Caco-2 (cell line): ENCODE measurements at places on chromosomes 7 and 10. TPM values are rescaled to one million over a fixed set of nuclear protein-coding genes. Genes with fewer than 3 reads are reported as not detected.

GRCh38 chr10:6082496-6083395 is 6.1 kb upstream of the RBM17 start:
- no peaks in the 10 kb centered on the region for H3K4me1 ChIP-seq
- H3K27me3 ChIP-seq, result no peaks in the 10 kb centered on the region; the same call in 1 of the 2 replicates
- no peaks in the 10 kb centered on the region for H3K36me3 ChIP-seq

Gene MACC1
- total RNA-seq, result 87.7 and 96.7 TPM in 2 replicates

Gene SLC37A3
- 40.6 and 46.4 TPM in 2 replicates for total RNA-seq

DNA sequence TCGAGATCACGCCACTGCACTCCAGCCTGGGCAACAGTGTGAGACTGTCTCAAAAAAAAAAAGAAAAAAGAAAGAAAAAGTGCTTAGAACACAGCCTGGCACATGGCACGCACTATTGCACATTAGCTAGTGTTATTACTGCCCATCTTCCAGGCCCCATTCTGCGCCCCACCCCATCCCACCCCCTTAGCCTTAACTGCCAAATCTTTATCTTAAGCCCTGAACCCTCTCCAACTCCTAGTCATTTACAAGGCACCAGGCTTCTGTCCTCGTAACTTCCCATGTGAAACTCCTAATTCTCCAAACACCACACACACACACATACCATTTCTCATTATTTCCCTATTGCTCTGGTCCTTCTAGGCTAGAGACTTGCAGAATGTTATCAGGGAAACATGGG is 4.8 kb downstream of the FRAT2 start:
- no peaks in the 10 kb centered on the region for H3K27me3 ChIP-seq
- H3K36me3 ChIP-seq, result peaks cover 1% of the 10 kb centered on the region; the same call in 1 of the 2 replicates
- H3K27ac ChIP-seq, result no peak overlapping the region
- no peak for DNase-seq
- H3K4me1 ChIP-seq, result peaks cover 33% of the 10 kb centered on the region

- no peak overlapping the region for H3K27ac ChIP-seq
- no peaks in the 10 kb centered on the region for H3K27me3 ChIP-seq
- H3K36me3 ChIP-seq, result no peaks in the 10 kb centered on the region
- DNase-seq, result peak; percentile 40
These were observed 2.0 kb downstream of the FLNC start for GRCh38 chr7:128831994-128832879.

GRCh38 chr10:44458671-44459413 is 73.9 kb upstream of the CXCL12 start:
- no peaks in the 10 kb centered on the region for H3K4me1 ChIP-seq
- H3K27me3 ChIP-seq, result peaks cover 1% of the 10 kb centered on the region; the same call in 1 of the 2 replicates
- H3K4me3 ChIP-seq, result no peak overlapping the region
- H3K27ac ChIP-seq, result no peak overlapping the region

DNA sequence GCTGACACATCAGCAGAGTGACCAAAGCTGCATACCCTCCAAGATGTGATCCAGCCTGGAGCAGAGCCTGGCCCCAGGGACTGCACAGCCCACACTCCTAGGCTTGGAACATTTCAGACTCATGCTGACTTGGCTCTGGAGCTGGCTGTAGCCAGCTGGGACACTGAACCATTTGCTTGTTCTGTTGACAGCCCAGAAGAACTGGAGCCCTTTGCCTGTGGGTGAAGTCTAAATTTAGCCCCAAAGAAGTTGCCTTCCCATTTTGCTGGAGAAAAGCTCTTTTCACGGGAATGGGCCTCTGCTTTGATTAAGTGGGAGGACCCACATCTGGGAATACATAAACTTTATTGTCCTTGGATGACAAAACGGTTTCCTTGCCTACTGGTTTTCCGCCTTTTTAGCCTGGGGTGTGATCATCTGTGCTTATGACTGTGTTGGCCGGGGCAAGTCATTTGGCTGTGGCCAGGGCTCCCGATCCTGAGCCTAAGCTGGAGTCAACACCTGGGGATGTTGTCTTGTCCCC is 186.2 kb upstream of the BMPER start:
- H3K4me3 ChIP-seq, result no peak overlapping the region
- H3K27me3 ChIP-seq, result no peaks in the 10 kb centered on the region
- peaks cover 26% of the 10 kb centered on the region for H3K4me1 ChIP-seq
- H3K27ac ChIP-seq, result no peak overlapping the region
- no peak for DNase-seq

- no peaks in the 10 kb centered on the region for H3K27me3 ChIP-seq
- H3K36me3 ChIP-seq, result no peaks in the 10 kb centered on the region
- no peak overlapping the region for H3K4me3 ChIP-seq
- no peak overlapping the region for H3K27ac ChIP-seq
- no peak for DNase-seq
These were observed 285.6 kb downstream of the PRPF18 start for GRCh38 chr10:13872411-13872810.

Gene SNCG
- total RNA-seq, result 0.45 TPM in 1 of 2 replicates, not detected in the other

DNA sequence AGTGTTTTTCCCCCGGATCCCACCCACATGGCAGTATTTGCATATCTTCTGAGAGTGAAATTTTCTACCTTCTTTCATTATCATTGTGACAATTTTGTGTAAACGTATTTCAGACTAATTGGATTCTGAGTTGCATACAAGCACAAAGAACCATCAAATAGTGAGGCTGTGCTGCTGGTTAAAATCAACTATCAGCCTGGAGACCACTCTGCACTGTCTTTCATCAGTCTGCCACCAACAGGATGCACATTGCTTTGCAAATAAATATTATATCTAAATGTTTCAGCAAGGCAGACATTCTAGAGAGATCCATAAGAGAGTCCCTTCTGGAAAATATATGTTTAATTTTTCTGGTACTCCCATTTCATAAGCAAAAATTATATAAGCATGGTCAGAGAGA is 851.8 kb downstream of the XPNPEP1 start:
- peaks cover 6% of the 10 kb centered on the region; the same call in 1 of the 2 replicates for H3K4me1 ChIP-seq
- no peak overlapping the region for H3K4me3 ChIP-seq
- no peaks in the 10 kb centered on the region for H3K27me3 ChIP-seq

DNA sequence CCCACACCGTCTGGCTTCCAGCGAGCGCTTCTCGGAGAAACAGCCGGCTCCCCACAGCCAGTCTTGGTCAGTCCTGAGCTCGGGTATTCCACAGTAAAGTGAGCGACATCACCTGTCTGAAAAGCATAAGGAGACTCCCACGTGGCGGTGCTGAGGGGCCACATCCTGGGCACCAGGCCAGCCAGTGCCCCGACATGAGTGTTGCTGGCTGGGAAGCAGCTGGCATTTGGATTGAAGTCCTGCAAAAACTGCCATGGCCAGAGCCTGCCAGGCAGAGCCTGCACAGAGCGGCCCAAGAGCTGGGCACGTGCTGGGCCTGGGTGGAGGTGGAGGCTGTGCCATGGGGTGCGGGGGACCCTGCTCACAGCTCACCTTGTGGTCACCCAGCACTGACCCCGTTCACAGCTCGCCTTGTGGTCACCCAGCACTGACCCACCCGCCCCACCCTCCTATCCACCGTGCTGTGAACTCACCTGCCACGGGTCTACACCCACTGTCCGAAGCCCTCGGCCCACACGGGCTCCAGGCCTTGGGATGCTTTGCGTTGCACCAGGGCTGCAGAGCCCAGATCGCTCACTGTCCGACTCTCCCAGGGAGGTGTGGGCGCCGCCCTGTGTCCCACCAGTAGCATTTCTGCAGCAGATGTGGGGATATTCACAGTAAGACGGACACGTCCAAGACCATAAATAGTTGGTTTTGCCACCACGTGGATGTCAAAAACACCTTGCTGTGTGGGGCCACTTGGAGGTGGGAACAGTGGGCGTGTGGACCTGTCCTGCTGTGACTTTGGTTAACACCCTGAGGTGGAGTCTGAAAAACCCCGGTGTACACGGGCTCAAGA is 48.8 kb downstream of the PITRM1 start:
- peaks cover 5% of the 10 kb centered on the region for H3K36me3 ChIP-seq
- H3K27me3 ChIP-seq, result no peaks in the 10 kb centered on the region
- DNase-seq, result no peak
- H3K4me3 ChIP-seq, result no peak overlapping the region
- no peaks in the 10 kb centered on the region for H3K4me1 ChIP-seq
- no peak overlapping the region for H3K27ac ChIP-seq

Gene ZMIZ1
- total RNA-seq, result 42.3 and 43.7 TPM in 2 replicates

Gene WDFY4
- not detected in 2 replicates for total RNA-seq
